ENCODE measurements at places on chromosomes 2 and 18. TPM values are rescaled to one million over a fixed set of nuclear protein-coding genes. Genes with fewer than 3 reads are reported as not detected.

The DQX1 gene
- total RNA-seq = 1.5 TPM

The ARHGEF33 gene
- total RNA-seq = 0.58 TPM

The KYNU gene
- 0.14 TPM for total RNA-seq

The LIMS4 gene
- total RNA-seq = 1.1 TPM

The FSIP2 gene
- total RNA-seq = 0.14 TPM

The SLC16A14 gene
- 2.2 TPM for total RNA-seq

The FOXD4L1 gene
- 0.12 TPM for total RNA-seq

The SERPINB4 gene
- total RNA-seq = not detected

The OTX1 gene
- total RNA-seq = 0.07 TPM

The ING5 gene
- total RNA-seq = 42.6 TPM

The DSC3 gene
- total RNA-seq = not detected

The PKP4 gene
- 36.0 TPM for total RNA-seq

The XDH gene
- 0.07 TPM for total RNA-seq

The DPYSL5 gene
- not detected for total RNA-seq

The RASGRP3 gene
- 3.1 TPM for total RNA-seq

The LTBP1 gene
- 0.67 TPM for total RNA-seq

The AFF3 gene
- total RNA-seq = 2.6 TPM

The CNGA3 gene
- total RNA-seq = not detected

The UGT1A4 gene
- total RNA-seq = not detected

The HADHA gene
- total RNA-seq = 108 TPM

The METTL5 gene
- total RNA-seq = 84.0 TPM

The EIPR1 gene
- 35.1 TPM for total RNA-seq

The FAM98A gene
- 21.6 TPM for total RNA-seq

The REG1B gene
- total RNA-seq = not detected

The POU3F3 gene
- total RNA-seq = not detected

The PPP1R1C gene
- not detected for total RNA-seq

The DES gene
- 0.10 TPM for total RNA-seq

The DYNAP gene
- not detected for total RNA-seq
